Anterior cingulate cortex (tissue), 58 donors: ENCODE measurements at places on chromosomes 16 and 17.
A peak's percentile ranks its signal among the peaks of the same experiment; 100 is the strongest.

DNA sequence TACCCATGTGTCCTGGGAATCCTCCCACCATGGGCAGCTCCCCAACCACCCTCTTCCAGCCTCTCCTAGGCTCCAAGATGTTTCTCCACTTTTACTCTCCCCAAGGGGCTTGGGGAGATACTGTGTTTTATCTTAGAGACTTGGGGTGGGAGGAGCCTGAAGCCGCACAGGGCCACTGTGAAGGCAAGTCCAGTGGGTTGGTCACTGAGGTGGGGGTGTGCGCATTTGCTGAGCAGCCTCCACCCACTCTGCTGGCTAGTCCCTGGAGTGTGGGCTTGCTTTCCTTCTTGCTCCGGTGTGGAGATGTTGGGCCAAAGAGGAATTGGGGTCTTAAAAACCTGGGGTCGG is 4.1 kb upstream of the CLDN9 start:
- DNase-seq: no peak

GRCh38 chr17:82696916-82697807 is 1.3 kb downstream of the RAB40B start:
- DNase-seq: no peak

DNA sequence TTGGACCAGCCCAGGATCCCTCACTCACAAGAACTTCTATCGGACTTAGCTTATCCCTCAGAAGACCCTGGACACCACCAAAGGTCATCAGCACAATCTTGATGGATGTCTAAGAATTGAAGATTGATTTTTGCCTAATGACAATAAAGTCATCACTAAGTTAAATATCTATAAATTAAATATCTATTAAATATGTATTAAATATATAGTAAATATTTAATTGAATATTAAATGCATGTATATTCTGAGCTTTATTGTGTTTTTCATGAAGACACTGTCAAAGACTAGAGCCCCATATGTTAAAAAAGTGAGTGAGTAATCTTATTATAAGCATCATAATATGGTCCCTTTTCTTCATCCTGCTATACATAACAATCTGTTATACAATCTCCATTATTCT is 751.1 kb downstream of the KCNJ2 start:
- DNase-seq: no peak

DNA sequence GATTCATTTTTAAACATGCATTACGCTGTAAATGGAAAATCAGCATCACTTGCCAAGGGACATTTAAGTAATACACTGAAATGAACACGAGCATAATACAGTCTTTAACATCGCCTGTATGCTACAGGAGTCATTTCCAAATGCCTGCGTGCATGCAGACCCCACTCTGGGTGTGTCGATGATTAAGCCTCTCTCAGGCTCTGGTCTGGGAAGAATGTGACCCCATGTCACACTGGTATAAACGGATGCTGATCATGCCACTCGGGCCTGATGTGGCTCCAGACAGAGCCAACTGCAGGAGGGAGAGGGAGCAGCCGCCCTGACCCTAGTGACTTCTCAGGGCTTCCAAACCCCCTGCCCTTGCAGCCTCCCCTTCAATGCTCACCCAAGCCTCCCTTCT is 10.8 kb downstream of the EMP2 start:
- no peak for DNase-seq

DNA sequence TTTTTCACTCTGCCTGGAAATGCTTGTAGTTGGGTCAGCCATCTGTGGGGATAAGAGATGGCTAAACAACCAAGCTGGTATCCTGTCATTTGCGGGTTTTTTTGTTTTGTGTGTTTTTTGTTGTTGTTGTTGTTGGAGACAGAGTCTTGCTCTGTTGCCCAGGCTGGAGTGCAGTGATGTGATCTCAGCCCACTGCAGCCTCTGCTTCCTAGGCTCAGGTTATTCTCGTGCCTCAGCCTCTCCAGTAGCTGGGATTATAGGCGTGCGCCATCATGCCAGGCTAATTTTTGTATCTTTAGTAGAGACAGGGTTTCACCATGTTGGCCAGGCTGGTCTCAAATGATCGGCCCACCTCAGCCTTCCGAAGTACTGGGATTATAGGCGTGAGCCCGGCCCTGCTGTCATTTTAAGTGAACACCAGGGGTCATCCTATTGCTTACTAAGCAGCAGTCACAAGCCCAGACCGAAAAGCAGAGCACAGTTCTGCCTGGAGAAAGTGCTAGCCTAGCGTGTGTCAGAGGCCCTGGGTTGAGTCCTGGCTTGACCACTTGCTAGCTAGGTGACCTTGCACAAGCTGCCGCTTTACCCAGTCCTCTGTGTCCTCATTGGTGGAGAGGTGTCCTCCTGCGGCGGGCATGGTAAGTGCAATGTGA is 4.6 kb downstream of the SMCR8 start:
- DNase-seq: peak; percentile 5

- DNase-seq: no peak
Measured at GRCh38 chr16:19130852-19131824, 17.4 kb downstream of the ITPRIPL2 start.

DNA sequence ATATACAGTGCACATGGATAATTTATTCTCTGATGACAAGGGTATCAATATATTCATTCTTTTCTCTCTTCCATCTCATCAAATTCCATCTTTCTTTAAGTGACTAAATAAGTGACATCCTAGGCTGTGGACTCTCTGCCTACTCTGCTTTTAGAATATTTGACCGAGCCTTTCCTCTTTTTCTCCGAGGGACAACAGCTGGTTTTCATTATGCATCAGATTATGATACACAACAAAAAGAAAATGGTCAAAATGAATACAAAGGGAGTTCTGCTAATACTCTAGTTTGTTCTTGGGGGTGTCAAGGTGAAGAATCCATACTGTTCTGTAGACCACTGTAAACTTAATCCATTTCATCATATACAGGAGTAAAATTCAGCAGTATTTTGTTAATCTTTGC is 942.6 kb downstream of the KCNJ2 start:
- no peak for DNase-seq

DNA sequence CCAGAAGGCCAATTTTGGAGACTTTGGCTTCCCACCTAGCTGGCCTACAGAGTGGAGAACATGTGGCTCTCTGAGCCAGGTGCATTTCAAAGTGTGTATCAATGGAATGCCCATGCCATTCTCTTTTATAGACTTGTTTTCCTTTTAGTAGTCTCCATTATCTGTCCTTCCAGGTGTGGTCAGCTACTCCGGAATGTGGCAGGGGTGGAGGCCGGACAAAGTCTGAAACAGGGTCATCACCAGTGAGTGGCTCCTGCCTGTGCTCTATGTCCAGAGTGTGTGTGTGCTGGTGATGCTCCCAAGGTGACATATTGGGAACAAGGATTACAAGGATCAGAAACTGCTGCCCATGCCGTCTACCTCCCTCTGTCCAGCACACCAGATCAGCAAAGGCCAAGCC is 3.8 kb upstream of the TMEM220 start:
- no peak for DNase-seq
